Stimulated activated CD4-positive, alpha-beta T cell treated with anti-CD3 and anti-CD28 coated beads, Interleukin-1b, Interleukin-23, amount 100 ng/mL, for 1 hour (primary cell): ENCODE measurements at places on chromosomes 12 and 14.

DNA sequence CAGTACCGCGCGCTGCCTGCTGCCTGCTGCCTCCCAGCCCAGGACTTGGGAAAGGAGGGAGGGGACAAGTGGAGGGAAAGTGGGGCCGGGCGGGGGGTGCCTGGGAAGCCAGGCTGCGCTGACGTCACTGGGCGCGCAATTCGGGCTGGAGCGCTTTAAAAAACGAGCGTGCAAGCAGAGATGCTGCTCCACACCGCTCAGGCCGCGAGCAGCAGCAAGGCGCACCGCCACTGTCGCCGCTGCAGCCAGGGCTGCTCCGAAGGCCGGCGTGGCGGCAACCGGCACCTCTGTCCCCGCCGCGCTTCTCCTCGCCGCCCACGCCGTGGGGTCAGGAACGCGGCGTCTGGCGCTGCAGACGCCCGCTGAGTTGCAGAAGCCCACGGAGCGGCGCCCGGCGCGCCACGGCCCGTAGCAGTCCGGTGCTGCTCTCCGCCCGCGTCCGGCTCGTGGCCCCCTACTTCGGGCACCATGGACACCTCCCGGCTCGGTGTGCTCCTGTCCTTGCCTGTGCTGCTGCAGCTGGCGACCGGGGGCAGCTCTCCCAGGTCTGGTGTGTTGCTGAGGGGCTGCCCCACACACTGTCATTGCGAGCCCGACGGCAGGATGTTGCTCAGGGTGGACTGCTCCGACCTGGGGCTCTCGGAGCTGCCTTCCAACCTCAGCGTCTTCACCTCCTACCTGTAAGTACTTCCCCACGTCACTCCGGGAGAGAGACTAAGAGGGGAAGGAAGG is at the start of gene LGR5:
Gene LGR5 (plus strand): TSS at position 186 of the 732 bp plus-strand sequence. CDS start 283 bp downstream, at position 469.
- no peak for DNase-seq

GRCh38 chr12:58812214-58812613 is 108.1 kb downstream of the LRIG3 start:
- DNase-seq = no peak

DNA sequence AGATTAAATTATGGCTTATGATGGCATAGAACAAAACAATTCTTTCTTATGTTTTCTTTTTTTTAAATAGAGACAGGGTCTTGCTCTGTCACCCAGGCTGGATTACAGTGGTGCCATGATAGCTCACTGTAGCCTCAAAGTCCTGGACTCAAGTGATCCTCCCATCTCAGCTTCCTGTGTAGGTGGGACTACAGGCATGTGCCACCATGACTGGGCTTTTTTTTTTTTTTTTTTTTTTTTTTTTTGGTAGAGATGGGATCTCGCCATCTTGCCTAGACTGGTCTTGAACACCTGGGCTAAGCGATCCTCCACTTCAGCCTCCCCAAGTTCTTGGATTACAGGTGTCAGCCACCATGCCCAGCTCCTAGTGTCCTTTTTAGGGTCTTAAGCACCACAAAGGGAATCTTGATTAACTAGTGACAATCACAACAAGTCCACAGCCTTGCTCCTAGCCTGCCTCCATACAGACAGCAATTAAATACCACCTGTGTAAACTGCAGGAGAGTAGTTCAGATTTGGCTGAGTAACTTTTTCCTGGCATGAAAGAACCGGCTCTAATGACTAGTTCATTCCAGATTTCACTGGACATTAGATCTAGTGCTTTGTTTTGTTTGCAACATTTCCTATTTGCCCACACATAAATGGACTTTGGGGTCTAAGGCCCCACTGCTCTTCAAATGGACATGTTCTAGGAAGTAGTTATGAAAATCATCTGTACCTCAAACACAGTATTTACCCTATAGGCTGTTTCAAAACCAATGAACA is 61.6 kb downstream of the SH2B3 start:
- no peak for DNase-seq

- DNase-seq = no peak
Observed at GRCh38 chr12:65407388-65408149, 129.1 kb downstream of the MSRB3 start.

- no peak for DNase-seq
Observed at GRCh38 chr12:75705749-75706711, 194.6 kb upstream of the KRR1 start.

- no peak for DNase-seq
Observed at GRCh38 chr12:3580094-3580749, 89.2 kb downstream of the PRMT8 start.

GRCh38 chr14:70744641-70745040 is 64.7 kb downstream of the MAP3K9 start:
- DNase-seq = no peak

GRCh38 chr14:86852530-86852929 is 1140.5 kb downstream of the GALC start:
- DNase-seq = no peak

GRCh38 chr12:38610808-38611350 is 294.3 kb downstream of the ALG10B start:
- DNase-seq = no peak

DNA sequence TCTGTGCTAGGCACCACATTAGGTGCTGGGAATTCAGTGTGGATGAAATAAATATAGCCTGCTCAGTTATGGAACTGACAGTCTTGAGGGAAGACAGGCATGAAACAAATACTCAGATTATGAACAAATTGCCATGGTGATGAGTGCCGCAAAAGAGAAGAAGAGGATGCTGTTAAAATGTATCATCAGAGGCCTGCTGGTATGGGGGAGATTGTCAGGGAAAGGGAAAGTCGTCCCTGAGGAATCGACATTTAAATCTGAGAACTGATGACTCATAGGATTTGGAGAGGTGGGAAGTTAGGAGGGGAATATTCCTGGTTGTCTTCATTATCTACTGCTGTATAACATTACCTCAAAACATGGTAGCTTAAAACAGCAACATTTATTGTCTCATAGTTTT is 42.0 kb downstream of the PPP1R36 start:
- no peak for DNase-seq

GRCh38 chr12:15526033-15526432 is 203.7 kb downstream of the PTPRO start:
- no peak for DNase-seq

GRCh38 chr12:116545144-116545543 is 14.0 kb upstream of the MAP1LC3B2 start:
- no peak for DNase-seq

DNA sequence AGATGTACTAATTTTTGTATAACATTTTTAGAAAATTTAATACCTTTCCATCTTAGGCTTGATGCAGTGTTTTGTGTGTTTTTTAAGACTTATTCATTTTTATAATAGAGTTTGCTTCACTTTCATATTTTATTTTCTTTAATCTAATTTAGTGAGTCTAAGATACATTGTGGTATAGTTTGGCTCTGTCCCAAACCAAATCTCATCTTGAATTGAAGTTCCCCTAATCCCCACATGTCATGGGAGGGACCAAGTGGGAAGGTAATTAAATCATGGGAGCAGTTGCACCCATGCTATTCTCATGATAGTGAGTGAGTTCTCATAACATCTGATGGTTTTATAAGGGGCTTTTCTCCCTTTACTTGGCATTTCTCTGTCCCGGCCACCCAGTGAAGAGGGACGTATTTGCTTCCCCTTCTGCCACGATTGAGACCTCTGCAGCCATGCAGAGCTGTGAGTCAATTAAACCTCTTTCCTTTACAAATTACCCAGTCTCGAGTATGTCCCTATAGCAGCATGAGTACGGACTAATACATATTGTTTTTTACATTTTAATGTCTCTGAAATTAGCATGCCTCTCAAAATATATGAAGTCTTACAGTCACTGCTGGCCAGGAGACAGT is 34.9 kb downstream of the GABARAPL1 start:
- DNase-seq = no peak

DNA sequence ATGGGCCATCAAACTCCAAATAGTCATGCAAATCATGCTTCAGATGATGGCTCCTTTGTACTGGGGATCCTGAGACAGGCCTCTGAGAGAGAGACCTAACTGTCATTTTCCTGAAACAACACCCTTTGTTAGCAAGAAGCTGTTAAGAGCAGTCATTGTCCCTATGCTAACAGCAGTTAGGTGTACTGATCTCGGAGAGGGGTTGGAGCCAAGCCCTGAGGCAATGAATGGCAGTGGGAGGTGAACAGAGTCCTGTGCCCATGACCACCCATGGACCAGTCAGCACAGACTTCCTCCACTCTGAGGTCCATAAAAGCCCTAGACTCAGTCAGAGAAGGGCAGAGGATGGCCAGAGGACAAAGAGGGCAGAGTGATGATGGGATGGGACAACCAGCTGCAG is 747.6 kb upstream of the LRFN5 start:
- no peak for DNase-seq

- no peak for DNase-seq
Observed at GRCh38 chr14:23577004-23577681, 1.4 kb downstream of the JPH4 start.

- DNase-seq = no peak
Observed at GRCh38 chr12:14111230-14111865, 129.9 kb upstream of the GRIN2B start.

- DNase-seq = no peak
Observed at GRCh38 chr12:117159674-117160073, 30.6 kb downstream of the FBXO21 start.

DNA sequence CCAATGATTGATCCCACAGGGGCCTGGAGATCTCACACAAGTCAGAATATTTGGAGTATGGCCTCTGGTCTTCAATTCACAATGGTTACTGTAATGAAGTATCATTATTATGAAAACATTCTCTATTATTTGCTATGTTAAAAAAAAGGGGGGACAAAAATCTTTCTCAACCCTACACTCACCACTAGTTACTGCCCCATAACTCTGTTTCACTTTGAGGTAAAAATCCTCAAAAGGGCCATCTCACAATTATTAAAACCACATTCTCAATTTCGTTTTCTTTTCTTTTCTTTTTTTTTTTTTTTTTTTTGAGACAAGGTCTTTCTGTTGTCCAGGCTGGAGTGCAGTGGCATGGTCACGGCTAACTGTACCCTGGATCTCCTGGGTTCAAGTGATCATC is 59.6 kb upstream of the KCNC2 start:
- no peak for DNase-seq

DNA sequence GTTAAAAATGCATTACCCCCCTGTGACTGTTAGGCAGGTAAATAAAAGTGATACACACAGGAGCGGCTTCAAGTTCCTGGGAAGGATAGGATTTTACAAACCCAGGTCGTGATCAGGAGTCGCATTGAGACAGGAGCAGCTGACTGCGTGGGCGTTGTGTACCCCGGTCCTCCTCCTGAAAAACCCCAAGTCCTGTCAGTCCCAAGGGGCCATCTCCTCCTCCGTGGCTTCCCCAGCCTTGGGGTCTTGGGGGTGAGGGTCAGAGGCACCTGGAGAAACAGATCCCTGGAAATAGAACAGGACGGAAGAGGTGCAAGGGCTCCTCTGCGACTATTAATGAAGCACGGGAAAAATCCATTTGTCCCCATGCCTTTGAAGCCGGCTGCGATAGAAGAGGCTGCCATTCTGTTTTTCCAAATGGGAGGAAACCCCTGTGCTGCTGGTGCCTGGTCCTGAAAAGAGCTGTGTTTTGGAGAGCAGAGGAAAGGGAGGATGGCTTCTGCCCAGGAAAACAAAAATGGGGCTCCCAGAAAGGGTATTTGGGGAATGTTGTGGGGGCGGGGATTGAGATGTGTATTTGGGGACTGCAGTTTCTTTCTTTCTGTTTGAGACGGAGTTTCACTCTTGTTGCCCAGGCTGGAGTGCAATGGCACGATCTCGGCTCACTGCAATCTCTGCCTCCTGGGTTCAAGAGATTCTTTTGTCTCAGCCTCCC is 143.1 kb downstream of the ZNF664 start:
- DNase-seq = no peak

DNA sequence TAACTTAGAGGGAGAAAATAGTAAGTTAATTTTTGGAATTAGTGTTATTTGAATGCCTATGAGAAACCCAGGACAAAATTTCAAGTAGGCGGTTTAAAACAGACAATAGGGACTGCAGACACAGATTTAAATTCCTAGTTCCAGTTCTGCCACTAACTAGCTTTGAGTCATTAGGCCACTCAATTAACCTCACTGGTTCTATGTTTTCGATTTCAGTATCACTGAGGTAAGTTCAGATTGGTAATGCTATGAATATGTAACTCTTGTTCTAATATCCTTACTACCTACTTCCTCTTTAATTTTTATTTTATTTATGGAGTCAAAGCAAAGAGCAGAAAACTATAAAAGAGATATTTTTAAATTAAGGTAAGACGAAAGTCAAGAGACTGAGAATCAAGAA is 52.6 kb downstream of the GALC start:
- DNase-seq = no peak

DNA sequence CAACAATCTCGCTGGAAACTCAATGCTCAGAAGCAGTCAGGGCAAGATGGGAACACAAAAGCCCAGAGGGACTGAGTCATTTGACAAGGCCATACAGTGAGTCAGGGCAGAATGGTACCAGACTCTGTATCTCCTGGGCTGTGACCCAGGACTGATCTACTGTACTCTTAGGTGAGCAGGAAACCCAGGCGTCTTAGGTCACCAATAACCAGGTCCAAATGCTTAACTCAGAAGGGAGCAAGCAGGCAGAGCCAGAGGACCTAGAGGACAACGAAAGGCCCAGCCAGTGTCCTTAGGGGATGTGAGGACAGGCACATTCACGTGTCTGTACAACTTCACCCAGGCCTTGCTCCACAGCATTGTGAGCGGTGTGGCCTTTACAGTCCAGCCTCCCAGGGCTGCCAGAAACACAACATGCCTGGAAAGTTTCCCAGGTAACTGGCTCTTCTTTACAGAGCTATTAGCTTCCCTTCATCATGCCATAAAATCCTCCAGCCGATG is 69.9 kb downstream of the ARL6IP4 start:
- no peak for DNase-seq

DNA sequence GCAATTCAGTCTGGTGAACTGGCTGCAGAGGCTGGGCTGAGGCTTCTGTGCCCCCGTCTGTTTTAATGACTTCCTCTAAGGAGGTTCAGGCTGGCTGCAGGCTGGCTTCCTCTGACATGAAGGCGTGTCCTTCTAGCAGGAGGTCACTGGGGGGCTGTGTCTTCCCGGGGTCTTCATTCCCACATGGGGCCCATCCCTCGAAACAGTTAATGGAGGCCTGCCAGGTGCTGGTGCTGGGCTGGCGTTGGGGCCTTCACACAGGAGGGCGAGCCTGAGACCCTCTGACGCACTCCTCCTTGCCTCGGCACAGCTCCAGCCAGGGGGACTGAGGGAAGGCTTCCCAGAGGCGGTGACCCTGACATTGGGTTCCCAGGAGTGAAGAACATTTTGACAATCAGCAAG is 57.7 kb upstream of the DLK1 start:
- no peak for DNase-seq

GRCh38 chr14:83559721-83560120 is 1970.2 kb upstream of the FLRT2 start:
- DNase-seq = no peak

- DNase-seq = no peak
Observed at GRCh38 chr12:33093534-33093933, 197.0 kb upstream of the PKP2 start.

DNA sequence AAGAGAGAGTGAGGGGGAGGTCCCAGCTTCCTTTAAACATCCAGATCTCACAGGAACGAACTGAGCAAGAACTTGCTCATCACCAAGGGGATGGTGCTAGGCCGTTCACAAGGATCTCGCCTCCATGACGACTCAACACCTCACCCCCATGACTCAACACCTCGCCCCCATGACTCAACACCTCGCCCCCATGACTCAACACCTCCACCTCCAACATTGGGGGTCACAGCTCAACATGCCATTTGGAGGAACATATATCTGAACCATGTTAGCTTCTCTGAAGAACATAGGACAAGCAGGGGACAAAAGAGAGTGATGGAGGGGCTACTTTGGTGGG is 66.0 kb upstream of the LHX5 start:
- no peak for DNase-seq
